ENCODE measurements at places on chromosomes 4 and X.

GRCh38 chrX:101347859-101348451 is 587 bp downstream of the TIMM8A start:
- DNase-seq = no peak

GRCh38 chr4:119246177-119246733 is 33.7 kb downstream of the USP53 start:
- DNase-seq = no peak

DNA sequence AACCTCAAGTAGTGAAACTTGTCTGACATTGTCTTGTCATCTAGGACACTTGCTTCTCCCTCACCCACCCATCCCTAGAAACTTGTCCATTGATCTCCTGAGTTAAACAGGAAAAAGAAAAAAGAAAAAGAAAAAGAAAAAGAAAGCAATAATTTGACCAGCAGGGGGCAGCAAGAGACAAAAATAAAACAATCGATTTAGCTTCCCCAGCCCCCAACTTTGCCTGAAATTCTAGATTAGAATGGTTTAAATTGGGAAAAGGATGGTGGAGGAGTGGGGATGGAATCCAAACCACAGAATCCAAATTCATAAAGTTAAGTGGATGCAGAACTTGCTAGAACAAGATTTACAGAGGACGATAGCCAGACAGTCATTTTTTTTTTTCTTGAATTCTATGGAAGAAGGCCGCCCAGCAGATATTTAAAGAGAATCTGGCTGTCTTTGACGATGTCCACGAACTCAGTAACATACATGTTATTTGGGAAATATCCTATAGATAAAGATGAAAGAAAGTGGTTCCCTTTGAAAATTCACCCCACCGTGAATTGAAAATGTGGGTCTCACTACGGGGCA is 282.9 kb downstream of the USP46 start:
- no peak for DNase-seq

- no peak for DNase-seq
These were observed 459.8 kb upstream of the FGF16 start for GRCh38 chrX:76987381-76987780.

DNA sequence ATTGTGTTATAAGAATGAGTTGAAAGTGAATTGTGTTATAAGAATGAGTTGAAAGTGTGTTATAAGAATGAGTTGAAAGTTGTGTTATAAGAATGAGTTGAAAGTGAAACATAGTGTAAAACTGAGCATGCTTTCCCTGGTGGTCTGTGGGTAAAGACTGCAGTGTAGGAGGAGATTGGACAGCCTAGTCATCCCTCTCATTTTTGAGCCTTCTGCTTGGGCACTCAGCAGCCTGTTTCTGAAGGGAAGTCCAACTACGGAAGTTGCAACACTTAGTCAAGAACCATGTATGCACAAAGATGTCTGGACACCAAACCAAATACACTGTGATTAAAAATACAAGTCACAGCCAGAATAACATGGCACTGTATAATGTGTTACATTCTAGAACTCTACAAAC is 72.6 kb downstream of the ANK2 start:
- no peak for DNase-seq

- DNase-seq = no peak
These were observed 196.3 kb upstream of the GATB start for GRCh38 chr4:151957153-151957552.

- no peak for DNase-seq
These were observed 385.4 kb upstream of the MAD2L1 start for GRCh38 chr4:120452001-120452400.

- no peak for DNase-seq
These were observed 69.9 kb downstream of the USP38 start for GRCh38 chr4:143254491-143255226.

DNA sequence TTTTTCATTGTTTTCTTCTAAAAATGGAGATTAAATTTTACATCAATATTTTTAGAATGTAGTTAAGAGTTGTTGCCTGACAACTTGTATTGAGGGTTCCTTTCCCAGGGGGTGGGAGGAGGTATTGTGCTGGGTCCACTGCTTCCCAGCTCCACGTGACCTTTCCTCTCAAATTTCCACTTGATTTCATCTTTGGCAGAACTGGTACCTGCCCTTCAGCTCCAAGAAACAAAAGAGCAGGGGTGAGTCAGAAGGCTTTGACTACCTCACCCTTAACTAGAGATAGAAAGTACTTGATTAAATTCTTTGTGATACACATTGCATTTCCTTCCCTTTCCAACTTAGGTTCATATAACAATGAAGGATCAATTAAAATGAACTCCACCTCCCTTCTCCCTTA is 19.7 kb downstream of the TRIM2 start:
- no peak for DNase-seq

DNA sequence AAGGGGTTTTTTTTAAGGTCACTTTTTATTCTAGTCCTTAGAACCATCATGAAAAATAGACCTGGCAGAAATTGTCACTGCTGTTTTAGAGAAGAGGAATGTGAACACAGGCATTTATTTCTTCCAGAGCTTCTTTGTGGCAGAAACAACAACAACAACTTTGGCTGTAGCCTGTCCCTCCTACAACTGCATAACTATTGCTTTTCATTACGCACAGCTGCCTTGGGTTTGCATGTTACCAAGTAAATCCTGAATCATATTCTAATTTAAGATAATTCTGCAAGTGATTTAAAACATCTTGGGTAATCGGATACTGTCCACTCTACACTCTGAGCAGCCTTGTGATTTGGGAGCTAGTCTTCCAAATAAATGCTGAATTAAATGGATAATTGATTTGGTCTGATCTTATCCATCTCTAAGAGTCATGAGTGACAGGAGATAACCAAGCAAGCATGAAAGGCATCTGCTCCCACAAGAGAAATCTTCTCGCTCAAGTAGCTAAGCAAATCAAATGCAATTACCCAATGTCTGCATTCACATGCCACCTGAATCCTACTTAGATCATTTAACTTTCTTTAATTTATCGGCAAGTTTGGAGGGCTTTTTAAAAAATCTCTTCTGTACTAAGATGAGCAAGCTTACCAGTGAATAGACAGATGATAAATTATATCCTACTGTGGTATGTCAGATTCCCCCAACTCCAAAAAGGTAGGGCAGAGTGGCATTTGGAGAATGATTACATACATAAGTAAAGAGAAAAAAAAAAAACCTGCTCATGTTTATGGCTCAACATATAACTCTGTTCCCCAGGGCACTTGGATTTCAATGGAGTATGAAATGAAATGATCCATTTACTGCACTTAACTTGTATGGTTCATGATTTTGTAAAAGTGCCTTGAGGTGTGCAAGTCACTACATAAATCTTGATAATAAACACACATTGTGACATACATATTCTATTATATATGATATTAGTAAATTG is 73.6 kb downstream of the EGF start:
- no peak for DNase-seq
